ENCODE measurements at places on chromosomes 7 and 10.

DNA sequence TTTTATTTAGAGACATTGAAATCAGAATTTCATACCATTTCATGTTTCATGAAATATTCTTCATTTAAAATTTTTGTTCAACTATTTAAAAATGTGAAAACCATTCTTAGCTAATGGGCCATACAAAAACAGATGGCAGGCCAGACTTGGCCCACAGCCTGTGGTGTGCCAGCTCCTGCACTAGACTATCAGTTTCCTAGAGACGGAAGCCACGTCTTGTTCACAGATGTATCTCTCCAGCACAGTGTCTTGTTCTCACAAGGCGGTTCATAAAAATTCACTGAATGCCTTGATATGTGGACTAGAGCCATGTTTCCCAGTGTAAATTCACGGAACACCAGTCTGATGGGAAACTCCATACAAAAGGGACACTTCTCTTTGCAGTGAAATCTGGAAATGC, 216.0 kb downstream of the KCNMA1 start:
- no peak for DNase-seq

DNA sequence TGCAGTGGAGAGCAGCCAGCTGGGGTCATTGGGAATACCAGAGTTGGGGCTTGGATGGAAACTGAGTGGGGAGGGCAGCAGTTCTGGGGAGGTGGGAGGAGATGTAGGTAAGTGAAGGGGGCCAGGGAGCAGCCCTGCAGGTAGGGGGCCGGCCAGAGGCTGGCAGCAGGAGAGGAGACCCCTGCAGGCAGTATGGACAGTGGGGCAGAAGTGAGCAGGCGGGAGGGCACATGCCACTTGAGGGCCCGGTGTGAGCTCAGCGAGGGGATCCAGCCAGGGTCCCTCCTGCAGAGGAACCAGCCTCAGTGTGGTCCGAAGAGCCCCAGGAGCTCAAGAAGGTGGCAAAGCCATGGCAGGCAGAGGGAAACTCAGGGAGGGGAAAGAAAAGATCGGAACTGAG, 75.4 kb downstream of the WDR11 start:
- no peak for DNase-seq

DNA sequence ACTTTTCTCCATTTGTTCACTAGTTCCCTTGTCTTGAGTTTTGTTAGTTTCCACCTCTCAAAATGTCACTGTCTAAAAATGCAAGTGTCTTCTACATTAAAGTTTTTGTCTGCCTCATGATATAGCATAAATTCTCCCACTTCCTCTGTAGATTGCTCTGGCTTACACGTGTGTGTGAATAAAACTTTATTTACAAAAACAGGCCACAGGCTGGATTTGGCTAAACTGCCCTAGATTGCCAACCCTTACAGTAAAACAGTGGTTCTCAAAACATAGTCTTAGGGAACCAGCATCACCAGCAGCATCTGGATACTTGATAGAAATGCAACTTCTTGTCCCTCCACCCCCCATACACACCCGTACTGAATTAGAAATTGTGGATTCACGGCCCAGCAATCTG, 207.8 kb downstream of the VTI1A start:
- DNase-seq = no peak

DNA sequence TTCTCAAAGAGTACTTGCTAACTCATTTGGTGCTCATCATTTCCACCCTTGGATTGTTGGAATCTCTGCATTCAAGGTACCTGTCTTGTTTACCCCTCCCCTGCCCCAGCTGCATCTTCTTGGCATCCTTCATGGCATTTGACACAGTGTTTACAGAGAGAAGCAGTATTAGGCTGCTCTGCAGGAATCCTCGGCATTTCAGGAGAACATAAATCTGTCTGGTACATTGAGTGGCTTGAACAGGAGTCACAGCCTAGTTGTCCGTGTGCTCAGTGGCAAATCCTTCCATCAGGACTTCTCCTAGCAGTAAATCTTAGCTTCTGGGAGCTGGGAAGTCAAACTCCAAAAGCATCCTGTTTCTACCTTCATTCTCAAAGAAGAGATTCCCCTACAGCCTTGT, 136.8 kb upstream of the YAE1 start:
- no peak for DNase-seq

GRCh38 chr10:4004144-4004543, 219.1 kb upstream of the KLF6 start:
- DNase-seq = no peak

DNA sequence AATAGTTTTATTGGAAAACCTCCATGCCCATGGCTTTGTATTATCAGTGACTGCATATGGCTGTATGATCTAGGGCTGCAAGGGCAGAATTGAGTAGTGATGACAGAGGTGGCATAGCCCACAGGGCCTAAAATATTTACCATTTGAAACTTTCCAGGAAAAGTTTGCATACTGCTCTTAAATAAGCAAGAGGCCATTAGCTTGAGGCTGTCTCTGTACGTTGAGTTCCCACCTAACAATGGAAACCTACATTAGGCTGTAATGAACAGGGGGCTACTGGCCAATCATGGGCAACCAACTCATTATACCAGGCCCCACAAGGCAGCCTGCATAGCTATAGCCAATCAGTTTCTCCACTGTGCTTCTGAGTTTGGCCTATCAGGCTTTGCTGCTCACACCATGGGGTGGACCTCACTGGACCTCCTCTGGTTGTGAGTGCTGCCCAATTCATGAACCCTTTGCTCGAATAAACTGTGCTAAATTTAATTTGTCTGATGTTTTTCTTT, 673 bp upstream of the ST8SIA6 start:
- DNase-seq = no peak

GRCh38 chr10:129516846-129517679, 50.0 kb downstream of the MGMT start:
- DNase-seq = no peak

GRCh38 chr7:25060487-25061055, 64.5 kb downstream of the CYCS start:
- no peak for DNase-seq

- no peak for DNase-seq
These were observed 80.9 kb downstream of the UNCX start for GRCh38 chr7:1313613-1314012.

GRCh38 chr7:41333511-41333910, 369.4 kb downstream of the INHBA start:
- DNase-seq = peak; percentile 84

DNA sequence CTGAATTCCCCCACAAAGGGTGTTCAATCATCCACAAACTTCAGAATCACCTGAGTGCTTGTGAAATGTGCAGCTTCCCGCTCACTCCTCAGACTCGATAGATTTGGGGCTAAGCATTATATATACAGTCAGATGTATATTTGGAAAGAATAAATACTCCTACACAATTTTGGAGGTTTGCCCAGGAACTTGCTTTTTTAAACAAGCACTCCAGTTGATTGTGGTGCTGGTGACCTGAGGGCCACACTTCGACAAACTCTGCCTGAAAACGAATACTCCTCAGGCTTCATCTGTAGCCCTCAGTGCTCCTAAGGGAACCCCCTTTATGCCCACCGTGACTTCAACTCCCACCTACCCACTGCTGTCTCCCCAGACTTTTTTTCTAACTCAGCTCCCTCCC, 211.6 kb downstream of the INHBA start:
- no peak for DNase-seq

- DNase-seq = no peak
These were observed 13.6 kb upstream of the SOSTDC1 start for GRCh38 chr7:16479161-16479560.

DNA sequence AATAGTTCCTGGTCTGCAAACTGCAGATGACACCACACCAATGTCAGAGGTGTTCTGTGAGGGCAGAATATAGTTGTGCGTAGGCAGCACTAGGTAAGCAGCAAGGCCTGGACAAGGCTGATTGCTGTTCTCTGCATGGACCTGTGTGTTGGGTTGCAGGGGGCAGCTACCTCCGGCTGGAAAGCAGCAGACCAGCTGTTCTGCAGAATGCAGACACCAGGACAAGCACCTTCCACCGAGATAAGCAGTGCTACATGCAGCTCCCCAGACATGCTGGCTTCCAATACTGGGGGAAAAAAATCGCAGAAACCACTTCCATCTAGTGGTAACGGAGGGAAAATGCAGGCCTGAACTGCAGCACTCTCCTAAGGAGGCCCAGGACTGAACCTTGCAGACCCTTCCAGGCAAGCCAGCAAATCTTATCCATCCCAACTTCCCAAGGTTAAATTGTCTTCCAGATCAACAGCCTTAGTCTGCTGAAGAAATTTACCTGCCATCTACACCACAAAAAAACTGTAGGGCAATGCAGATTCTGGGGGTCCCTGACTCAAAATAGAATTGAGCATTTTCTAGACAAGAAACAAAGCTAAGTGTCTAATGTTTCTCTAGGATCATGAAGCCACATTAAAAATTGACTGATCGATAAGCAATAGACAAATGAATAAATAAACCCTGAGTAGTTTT, 50.5 kb upstream of the COBL start:
- DNase-seq = peak; percentile 18

DNA sequence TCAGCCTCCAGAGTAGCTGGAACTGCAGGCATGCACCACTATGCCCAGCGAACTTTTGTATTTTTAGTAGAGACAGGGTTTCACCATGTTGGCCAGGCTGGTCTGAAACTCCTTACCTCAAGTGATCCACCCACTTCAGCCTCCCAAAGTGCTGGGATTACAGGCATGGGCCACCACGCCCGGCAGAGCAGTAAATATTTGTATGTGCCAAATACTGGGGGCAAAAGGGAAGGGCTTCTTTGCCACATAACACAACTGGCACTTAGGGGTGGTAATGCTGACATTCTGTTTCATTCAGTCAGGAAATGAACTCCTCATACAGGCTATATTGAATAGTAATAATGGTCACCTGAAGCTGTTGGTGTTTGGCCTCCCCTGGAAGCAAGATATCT, 41.6 kb downstream of the ACSM6 start:
- no peak for DNase-seq

GRCh38 chr7:904847-905246, 28.5 kb downstream of the GET4 start:
- DNase-seq = no peak

- DNase-seq = no peak
These were observed 165.7 kb downstream of the NPSR1 start for GRCh38 chr7:34823650-34824258.

- no peak for DNase-seq
These were observed 78.9 kb downstream of the MKI67 start for GRCh38 chr10:128047351-128047750.

GRCh38 chr7:30285067-30285535, 704 bp downstream of the ZNRF2 start:
- DNase-seq = no peak

DNA sequence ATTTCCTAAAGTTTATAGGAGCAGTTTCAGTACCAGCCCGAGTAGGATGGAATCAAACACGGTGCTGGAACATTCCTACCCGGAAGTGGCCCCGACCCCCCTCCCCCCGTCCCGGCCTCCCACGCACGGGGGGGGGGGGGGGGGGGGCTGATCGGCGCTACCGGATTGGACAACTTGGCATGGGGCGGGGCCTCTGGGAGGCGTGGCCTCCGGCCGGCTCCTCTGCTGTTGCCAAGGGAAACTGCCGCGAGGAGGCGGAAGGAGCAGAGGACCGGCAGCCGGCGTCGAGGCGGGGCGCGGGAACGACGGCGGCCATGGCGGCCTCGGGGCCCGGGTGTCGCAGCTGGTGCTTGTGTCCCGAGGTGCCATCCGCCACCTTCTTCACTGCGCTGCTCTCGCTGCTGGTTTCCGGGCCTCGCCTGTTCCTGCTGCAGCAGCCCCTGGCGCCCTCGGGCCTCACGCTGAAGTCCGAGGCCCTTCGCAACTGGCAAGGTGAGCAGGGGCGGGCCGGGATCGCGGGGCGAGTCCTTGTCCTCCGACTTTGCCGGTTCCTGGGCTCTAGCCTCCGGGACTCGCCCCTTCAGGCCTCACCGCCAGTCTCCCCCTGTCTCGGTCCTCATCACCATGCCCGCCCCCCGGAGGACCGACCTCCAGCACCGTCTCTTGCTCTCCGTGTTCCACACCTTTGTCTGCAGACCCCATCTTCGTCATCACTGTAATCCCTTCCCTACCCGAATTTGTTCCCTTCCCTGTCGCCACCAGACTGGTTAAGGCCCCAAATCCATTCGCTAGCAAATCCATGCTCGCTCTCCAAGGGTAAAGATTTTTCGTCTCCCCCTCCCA, at the start of gene RHBDD2:
TSS of gene RHBDD2 (plus strand) at position 266 of the 843 bp plus-strand sequence. CDS start at position 315, 49 bp downstream.
- DNase-seq = no peak
